ENCODE measurements at places on chromosomes 4 and X.

DNA sequence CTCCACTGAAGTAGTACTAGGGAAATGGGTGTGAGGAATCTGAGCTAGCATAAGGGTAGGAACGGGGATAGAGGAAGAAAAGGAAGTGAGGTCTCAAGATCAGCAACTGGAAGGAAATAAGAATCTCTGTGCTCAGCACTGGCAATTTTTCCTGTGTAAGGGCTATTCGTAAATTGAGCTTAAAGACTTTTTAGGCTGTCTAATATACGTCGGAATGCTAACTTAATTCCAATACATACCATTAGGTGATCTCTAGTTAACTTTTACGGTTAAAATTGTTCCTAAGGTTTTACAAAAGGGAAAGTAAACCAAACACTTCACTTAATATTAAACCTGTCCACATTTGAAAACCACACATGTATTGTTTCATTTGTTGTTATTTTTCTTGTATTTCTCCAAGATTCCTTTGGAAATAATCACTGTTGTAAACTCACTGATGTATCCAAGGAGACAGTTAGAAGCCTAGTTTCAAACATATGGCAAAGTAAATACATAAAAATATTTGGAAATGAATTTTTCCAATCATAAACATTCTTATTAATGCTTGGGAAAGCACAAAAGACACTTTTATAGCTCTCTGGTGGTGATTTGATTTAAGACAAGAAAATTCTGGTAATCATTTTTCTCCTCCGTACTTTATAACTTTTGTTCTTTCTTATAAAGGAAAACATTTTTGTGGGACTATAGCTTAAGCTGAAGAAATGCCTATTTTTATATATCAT lies 28.1 kb upstream of the HPGDS start:
- no peak for DNase-seq

GRCh38 chr4:105460306-105460705 lies 13.6 kb downstream of the PPA2 start:
- no peak for DNase-seq

GRCh38 chr4:73943555-73943954 lies 38.3 kb downstream of the PF4 start:
- no peak for DNase-seq

DNA sequence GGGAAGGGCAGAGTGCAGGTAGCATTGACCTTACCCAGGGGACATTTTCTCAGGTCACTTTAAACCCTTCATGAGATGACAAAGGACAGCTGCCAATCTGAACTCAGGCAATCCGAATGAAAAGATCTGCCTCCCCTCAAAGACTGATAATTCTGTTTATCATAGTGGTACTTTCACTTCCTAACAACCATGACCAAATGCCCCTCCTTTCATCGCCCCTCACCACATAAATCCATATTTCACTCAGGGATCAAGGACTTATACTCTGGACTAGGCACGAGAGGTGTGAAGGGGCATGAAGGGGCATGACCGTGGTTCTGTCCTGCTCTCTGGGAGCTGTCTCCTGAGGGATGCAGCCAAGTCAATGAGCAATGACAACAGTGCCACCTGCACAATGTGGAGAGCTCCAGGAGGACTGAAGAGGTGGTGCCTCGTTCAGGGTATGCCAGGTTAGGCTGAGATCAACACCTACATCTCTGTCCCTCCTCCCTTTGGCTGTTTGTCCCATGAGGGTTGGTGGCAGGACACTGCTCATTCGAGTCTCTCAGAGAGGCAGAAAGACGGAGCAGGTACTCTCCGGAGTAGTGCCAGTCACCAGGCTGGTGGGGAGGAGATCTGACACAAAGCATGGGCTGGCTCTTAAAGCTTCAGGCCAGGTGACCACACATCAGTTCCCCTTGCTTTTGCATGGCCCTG lies 12.5 kb downstream of the HS3ST1 start:
- DNase-seq = no peak

- DNase-seq = no peak
These were observed 2.4 kb upstream of the FAM50A start for GRCh38 chrX:154441564-154441963.

DNA sequence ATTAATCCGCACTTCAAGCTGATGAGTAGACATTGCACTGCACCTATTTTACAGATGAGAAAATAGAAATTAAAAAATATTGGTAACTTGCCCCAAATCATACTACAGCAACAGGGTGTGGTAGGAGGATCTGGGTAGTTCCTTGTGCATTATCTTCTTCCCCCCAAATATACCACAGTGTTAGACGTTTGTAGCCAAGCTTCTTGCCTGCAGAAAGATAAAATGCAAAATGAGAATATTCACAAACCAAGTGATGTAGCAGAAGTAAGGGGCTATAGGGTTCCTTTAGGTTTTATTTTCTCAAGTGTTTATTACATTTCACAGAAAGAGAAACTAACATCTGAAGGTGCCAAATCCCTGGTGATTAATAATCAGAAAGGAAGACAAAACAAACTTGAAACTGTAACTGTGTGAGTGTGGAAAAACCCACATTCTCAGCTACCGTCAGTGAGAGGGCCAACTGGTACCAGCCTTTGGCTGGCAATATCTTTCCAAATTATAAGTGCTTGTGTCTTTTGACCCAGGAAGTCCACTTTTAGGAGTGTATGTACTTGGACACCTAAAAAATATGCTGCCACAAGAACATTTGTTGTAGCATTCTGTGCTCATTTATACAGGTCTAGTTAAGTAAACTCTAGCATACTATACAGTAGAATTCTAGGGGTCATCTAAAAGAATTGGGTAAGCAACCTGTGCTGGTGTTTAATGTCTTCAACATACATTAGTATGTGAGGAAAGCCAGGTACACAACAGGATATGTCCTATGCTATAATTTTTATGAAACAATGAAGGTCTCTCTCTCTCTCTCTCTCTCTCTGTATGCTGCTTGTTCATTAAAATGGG lies 6.7 kb upstream of the CD38 start:
- no peak for DNase-seq

DNA sequence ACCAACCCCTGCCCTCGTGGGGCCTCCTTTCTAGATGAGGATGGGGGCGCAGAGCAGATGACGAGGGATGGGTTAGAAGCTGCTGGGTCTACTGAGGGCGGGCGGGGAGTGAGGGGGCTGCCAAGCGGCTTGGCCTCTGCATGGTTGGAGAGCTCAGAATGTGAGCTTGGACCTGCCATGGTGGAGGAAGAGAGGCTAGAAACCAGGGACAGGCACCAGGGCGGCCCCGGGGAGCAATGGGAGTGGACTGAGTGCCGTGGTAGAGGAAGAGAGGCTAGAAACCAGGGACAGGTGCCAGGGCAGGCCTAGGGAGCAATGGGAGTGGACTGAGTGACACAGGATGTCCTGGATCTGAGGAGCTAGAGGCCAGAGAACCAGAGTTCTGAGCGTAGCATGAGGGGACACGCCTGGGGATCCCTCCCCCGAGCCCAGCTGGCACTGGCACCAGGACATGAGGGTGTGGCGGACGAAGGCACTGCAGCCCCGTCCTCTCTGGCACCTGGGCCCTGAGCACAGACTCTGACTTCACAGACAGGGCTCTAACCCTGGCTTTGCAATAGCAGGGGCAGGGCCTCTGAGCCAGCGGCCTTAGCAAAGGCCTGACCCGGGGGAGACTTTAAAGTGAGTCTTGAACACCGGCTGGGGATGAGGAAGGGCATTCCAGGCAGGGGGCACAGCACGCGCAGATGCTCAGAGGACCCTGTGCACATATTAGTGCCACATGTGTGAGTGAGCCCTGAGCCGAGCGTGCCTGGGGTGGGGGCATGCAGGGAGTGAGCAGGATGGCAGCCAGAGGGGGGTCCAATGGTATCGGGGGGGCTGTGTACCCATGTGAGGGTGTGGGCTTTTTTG lies 214.0 kb upstream of the PSAPL1 start:
- no peak for DNase-seq

DNA sequence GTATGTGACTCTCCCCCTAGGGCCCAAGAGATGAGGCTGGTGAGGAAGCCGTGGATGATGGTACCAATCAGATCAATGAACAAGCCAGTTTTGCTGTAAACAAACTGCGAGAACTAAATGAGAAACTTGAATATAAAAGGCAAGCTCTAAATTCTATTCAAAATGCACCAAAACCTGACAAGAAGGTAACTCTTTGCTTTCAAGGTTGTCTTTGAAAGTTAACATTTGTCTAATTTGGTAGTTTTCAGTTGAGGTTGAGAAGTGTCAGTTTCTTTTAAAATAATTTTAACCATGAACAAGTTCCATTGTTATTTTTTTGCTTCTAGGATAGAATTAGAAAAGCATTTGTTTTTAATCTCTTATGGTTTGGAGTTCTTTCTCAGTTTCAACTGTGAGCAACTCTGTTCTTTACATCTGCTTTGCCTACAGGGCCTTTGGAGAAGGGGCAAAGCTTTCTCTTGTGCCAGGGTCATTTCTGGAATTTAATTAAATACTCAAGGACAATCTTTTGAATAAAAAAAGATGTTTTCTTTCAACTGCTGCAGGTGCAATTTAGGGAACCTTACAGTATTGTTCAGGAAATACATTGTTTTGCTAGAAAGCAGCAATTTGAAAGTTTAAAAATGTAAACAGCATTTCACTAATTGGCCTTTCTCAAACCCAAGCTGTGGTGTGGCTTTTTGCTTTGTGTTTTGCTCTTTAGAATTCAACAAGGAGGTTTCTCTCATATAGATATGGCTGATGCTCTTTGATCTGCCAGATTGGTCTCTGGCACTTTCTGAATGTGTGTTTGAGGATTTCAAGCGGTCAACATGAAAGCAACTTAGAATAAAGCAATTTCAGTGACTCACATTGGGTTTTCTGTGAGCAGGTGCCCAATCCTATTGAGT lies 62.9 kb downstream of the LRP2BP start:
- no peak for DNase-seq

- DNase-seq = no peak
These were observed 74.5 kb downstream of the MGST2 start for GRCh38 chr4:139740121-139740520.

DNA sequence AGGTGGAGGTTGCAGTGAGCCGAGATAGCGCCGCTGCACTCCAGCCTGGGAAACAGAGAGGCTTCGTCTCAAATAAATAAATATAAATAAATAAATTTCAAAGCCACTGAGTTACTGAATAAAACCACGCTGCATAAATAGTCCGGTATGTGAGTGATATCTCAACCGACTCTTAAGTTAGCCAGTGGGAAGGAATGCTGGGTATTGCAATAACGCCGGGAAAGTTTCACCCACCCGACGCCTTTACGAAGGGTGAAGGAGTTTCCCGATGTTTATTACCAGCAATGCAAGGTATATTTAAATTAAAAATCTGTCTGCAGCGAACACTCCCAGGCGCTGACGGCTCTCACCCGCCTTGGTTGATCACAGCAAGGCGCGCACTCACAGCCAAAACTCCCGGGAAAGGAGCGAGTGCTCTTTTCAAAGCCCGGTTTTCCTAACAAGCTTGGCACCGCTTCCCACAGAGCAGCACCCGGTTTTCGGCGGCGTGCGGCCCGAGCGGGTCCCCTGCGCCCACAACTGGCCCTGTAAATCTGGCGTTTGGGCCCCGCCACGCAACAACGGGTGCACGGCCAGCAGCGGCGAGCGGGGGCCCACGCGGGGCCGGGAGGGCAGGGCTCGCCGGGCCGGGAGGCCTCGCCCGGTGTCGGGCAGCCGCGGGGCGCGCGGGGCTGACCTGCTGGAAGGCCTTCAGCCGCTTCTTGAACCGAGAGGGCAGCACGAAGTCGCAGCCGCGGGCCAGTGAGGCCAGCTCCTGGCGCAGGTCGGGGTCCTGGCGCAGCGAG lies 13.7 kb downstream of the PPP2R3B start:
- no peak for DNase-seq
